ENCODE measurements at places on chromosomes 6 and 20. TPM values are rescaled to one million over a fixed set of nuclear protein-coding genes. Genes with fewer than 3 reads are reported as not detected.
A peak's percentile ranks its signal among the peaks of the same experiment; 100 is the strongest.

SMLR1 gene
- total RNA-seq = not detected

DNA sequence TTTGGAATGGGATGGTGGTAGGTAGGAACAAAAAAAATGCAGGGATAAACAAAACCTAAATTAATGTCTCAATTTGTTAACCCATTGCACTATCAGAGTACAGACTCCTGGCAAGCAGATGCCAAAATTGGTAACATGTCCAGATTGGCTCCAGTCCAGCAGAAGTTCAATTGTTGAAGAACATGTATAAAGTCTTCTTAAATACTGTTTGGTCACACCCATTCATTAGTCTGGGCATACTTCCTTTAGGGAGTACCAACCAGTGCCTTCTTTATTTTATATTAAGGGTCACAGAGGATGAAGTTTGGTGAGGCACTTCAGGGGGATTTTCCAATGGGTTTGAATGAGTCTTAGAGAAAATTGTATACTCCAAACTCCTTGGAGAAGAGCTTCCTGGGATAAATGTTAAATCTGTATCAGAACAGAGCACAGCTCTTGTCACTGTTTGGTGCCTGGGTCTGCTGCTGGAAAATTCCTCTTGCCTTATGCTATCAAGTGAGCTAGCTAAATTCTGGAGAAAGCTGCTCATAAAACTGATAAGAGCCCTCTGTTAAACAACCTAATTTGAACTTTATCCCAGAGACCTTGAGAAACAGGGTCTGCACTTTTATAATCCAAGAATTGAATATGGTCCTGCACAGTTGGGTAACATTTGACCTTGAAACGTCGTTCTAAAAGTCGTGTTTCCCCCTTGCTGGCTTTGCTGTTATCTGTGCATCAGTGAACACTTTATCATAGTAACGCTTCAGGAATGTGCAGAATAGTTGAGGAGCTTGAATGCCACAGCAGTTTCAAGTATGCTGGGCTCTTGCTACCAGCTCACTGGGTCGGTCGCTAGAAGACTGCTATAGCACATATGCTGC is 334.1 kb upstream of the CITED2 start:
- peak; percentile 92 for DNase-seq

DNA sequence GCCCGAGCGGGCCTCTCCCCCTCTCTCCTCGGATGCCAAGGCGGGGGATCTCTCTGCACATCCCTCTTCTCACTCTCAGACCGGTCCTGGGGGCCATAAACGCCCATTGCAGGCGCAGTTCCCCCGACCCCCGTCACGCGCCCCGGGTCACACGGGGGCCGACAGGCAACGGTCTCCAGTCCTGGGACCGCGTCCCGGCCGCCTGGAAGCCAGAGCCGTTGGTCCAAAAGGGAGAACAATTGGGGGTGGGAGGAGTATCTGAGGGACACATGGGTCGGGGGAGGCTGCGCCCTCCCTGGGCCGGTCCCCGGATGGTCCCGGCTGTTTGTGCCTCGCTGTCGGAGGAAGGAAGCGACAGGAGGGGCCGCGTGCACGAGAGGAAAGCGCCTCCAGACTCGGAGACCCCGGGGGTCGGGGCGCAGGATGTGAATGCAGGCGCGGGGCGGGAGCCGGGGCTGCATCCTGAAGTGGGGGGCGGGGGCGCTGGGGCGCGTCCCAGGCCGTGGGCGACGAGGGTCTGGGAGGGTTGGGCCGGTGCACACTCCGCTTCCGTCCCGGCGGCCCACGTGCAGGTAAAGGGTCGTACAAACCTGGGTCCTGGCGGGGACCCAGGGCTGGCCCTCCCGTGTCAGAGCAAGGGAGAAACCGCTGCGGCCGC is 903 bp downstream of the SLC4A11 start:
- no peak for DNase-seq

TMEM244 gene
- total RNA-seq = not detected

- DNase-seq = peak; percentile 98
These were observed 14.1 kb upstream of the TENT5A start for GRCh38 chr6:81766482-81767069.

GRCh38 chr6:75855052-75855451 is 106.0 kb downstream of the MYO6 start:
- DNase-seq = peak; percentile 71

KHDRBS2 gene
- not detected for total RNA-seq

GRCh38 chr6:73566954-73567591 is 46.2 kb upstream of the EEF1A1 start:
- peak; percentile 71 for DNase-seq

- DNase-seq = no peak
These were observed 827 bp downstream of the E2F3 start for GRCh38 chr6:20402342-20403069.

DNA sequence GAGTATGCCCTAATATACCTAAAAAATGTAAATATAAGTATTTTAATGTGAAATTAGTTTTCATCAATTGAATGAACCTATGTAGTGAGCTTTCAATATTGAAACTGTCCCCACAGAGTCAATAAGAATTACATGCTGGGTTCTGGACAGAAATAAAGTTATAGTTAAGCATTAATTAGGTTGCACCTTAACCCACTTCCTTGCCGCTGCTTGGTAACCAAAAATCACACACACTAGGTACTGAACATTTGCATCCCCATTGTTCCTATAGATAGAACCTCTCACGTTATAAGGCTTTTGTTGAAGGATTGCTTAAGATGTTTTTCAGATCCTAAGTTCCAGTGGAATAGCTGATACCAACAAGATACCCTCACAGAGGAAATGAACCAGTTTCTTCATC is 237.1 kb upstream of the OPRM1 start:
- no peak for DNase-seq

- DNase-seq = no peak
These were observed 447.0 kb upstream of the CDH4 start for GRCh38 chr20:60804918-60805630.

DNA sequence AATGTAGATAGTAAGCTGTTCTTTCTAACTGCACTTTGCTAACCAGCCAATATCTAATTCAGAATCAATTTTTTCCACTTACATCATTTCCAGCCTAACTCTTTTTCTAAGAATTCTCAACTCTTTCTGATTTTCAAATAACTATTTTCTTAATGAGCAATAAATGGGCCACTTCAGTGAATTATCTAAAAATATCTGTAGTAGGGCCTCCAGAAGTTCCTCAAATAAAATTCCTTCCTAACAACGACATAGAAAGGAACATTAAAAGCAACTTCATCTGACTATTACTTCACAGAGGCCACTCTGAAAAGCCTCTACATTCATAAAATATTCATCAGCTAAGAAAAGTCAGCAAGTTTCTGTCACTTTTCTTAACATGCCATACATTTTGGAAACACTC is 4.8 kb downstream of the COL12A1 start:
- no peak for DNase-seq

TFAP2D gene
- not detected for total RNA-seq

DNA sequence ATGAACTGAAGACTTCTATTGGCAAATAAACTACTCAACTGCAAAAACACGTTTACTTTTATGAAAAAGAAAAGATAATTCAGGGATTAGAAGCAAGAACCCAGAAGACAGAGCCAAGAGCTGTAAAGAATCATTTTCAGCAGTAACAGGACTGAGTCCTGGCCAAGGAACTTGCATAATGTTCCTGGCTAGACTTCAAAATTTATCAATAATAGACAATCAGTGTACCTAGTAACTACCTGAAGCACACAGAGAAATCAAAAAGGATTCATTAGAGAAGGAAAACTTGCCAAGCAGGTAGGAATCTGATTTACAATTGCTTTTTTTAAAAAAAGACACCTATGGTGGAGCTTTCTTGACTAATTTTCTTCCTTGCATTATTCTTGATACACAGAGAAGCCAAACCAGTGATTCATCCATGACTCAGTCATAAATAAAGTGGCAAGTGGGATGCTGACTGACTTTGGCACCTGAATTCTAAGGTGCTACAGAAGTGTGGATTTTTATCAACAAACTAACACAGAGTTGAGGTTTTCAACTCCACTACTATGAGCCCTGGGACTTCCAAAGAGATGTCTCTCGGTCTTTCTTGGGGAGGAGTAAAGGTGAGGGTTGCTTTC is 281.3 kb downstream of the BMP7 start:
- no peak for DNase-seq

ATP9A gene
- 23.7 TPM for total RNA-seq

- no peak for DNase-seq
These were observed 8.3 kb downstream of the CD24 start for GRCh38 chr6:106966229-106966628.
